ENCODE measurements at places on chromosomes 3 and 15.

- peaks cover 38% of the 10 kb centered on the region for H3K36me3 ChIP-seq
- H3K4me1 ChIP-seq, result peaks cover 26% of the 10 kb centered on the region
- peak; percentile 97 for DNase-seq
- H3K27me3 ChIP-seq, result no peaks in the 10 kb centered on the region
- no peak overlapping the region for H3K4me3 ChIP-seq
These were observed 51.7 kb downstream of the PHLDB2 start for GRCh38 chr3:111910806-111911205.

DNA sequence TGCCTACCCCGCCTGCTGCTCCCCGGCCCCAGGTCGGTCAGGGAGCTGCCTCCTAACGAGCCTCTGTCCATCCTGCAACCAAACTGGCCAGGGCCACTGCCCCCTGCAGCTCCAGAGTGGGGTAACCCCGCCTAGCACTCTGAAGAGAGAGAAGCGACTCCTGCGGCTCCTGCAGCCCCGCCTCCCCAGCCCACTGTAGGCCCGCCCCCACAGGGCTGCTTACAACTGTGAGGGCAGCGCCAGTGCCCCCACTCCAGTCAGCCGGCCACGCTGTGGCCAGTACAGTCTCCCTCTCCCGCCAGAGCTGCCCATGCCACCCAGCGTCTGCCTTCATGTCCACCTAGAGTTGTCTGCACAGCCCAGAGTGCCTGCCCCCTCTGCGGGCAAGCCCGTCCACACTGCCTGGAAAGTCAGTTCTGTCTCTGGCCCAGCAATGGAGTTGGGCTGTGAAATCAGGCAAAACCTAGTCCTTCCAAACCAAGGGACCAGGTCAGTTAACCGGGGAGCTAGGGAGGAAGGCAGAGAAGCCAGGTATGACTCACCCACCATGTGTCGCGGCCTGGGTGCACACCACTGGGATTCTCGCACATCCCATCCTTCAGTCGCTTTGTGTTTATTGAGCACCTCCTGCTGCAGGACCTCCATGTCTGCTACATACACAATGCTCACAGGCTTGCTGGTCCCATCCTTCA is 2.4 kb downstream of the UCN2 start:
- H3K36me3 ChIP-seq, result no peaks in the 10 kb centered on the region
- peak overlapping the region; percentile 80 for H3K27ac ChIP-seq
- peak; percentile 39 for DNase-seq
- peaks cover 76% of the 10 kb centered on the region for H3K4me1 ChIP-seq
- peak overlapping the region; percentile 37 for H3K4me3 ChIP-seq

GRCh38 chr15:82909080-82909815 is 43.3 kb downstream of the HOMER2 start:
- no peaks in the 10 kb centered on the region for H3K27me3 ChIP-seq
- DNase-seq, result no peak
- no peaks in the 10 kb centered on the region for H3K4me1 ChIP-seq
- no peaks in the 10 kb centered on the region for H3K36me3 ChIP-seq
- no peak overlapping the region for H3K4me3 ChIP-seq
- no peak overlapping the region for H3K27ac ChIP-seq

DNA sequence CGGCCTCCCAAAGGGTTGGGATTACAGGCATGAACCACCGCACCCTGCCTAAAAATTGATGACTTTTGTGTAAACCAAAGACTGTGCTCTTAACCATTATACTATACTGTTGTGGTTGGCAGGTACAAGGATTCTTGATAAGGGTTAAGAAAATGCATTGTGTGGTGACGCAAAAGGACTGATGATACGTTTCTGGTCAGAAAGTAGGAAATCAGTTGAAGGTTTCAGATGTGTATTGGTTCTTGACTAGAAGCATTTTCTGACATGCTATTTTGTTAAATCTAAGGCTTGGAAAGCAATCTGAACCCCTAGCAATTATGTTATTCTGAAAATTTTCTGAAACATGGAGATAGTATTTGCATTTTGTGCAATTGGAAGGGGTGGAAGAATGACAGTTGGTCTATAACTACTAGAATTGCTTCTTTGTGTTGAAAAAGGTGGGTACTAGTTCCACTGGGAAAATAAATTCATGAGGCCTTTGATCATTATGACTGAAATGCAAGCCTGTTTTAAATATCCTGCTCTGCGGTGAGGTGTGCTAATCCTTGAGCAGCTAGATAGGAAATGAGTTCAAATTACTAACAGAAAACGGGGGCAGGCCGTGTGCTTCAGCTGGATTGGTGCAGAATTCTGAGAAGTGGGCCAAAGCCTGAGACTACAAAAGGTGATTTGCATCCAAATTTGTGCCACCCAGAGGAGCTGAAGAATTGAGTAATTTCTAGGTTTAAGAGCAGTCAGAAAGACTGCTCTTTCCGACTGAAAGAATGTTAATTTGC is 66.0 kb upstream of the LRRFIP2 start:
- no peaks in the 10 kb centered on the region for H3K27me3 ChIP-seq
- no peak for DNase-seq
- peaks cover 8% of the 10 kb centered on the region for H3K4me1 ChIP-seq
- H3K4me3 ChIP-seq, result no peak overlapping the region
- no peaks in the 10 kb centered on the region for H3K36me3 ChIP-seq

DNA sequence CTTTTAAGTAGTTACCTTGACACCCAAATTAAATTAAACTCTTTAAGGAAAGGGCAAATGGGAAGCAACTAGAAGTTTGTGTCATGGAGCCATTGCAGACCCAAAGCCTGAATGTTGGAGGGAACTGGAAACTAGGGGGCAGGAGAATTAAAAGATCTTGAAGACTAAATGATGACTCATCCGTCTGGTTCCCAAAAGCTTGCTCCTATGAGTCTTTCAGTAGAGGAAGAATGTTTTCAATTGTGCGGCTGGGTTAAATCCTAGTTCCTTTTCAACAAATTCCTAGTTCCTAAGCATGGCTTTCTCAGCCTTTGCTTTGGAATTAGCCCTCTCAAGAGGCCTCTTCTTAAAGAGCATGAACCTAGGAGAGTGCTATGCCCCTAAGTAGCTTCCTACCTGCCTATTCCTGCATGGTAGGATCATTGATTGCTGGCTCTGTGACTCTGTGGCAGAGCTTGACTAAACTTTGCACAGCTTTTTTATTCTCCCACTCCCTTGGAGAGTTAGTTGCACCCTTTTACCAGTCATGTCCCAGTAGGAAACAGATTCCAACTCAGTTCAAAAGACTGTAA is 17.7 kb downstream of the CLEC3B start:
- H3K4me1 ChIP-seq, result peaks cover 8% of the 10 kb centered on the region
- peak overlapping the region; percentile 52 for H3K27ac ChIP-seq
- peak; percentile 88 for DNase-seq

GRCh38 chr15:92048739-92049138 is 195.2 kb downstream of the SLCO3A1 start:
- no peaks in the 10 kb centered on the region for H3K4me1 ChIP-seq
- no peak for DNase-seq
- H3K4me3 ChIP-seq, result no peak overlapping the region
- H3K27me3 ChIP-seq, result no peaks in the 10 kb centered on the region
- no peak overlapping the region for H3K27ac ChIP-seq

DNA sequence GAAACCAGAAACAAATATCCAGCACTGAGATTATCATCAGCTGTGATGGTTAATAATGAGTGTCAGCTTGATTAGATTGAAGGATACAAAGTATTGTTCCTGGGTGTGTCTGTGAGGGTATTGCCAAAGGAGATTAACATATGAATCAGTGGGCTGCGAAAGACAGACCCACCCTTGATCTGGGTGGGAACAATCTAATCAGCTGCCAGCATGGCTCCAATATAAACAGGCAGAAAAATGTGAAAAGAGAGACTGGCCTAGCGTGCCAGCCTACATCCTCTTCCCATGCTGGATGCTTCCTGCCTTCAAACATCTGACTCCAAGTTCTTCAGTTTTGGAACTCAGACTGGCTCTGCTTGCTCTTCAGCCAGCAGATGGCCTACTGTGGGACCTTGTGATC is 869.5 kb downstream of the SI start:
- DNase-seq, result no peak
- no peak overlapping the region for H3K4me3 ChIP-seq
- H3K4me1 ChIP-seq, result no peaks in the 10 kb centered on the region
- no peaks in the 10 kb centered on the region for H3K36me3 ChIP-seq

DNA sequence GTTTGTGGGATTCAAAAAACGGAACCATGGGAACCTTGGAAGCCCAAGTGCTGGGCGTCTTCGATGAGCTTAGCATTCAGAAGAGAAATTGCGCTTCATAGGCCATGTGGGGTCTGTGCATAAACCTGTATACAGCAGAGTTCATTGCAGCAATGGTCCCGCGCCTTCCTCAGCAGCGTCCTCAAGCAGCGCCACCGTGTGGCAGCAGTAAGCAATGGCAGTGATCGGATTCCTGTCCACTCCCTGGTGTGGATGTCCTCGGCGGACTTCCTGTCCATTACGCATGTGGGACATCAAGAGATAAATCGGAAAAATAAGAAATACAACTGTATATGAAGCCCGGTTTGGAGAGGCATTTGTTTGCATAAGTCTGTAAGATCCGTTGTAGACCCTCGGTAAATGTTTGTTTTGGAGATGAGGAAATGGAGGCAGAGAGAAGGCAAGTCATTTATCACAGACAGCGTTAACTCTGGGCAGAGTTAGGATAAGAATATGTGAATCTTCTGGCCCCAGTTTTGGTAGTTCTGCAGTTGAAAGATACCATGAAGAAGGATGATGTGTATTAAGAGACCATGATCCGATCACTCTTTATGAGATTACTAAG is 57.7 kb downstream of the CNTN4 start:
- no peak overlapping the region for H3K27ac ChIP-seq
- no peak overlapping the region for H3K4me3 ChIP-seq
- no peaks in the 10 kb centered on the region for H3K27me3 ChIP-seq
- no peaks in the 10 kb centered on the region for H3K4me1 ChIP-seq
- DNase-seq, result no peak
- H3K36me3 ChIP-seq, result no peaks in the 10 kb centered on the region

DNA sequence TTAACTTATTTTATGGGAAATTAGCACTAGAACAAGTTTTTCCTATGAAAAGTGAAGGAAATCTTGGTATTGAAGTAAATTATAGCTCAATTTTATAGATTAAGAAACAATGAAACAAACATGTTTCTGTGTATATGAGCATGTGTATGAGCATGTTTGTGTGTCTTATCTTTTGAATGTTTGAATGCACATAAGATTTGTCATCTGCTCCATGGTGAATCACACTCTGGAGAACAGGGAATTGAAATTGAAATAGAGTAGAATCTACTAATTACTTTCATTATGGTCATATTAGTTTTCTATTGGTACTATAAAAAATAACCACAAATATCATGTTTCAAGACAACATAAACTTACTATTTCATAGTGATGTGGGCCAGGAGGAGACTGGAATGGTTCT is 646.6 kb downstream of the OTOL1 start:
- H3K4me1 ChIP-seq, result peaks cover 18% of the 10 kb centered on the region
- no peak overlapping the region for H3K4me3 ChIP-seq
- DNase-seq, result no peak
- H3K36me3 ChIP-seq, result no peaks in the 10 kb centered on the region
- no peak overlapping the region for H3K27ac ChIP-seq

DNA sequence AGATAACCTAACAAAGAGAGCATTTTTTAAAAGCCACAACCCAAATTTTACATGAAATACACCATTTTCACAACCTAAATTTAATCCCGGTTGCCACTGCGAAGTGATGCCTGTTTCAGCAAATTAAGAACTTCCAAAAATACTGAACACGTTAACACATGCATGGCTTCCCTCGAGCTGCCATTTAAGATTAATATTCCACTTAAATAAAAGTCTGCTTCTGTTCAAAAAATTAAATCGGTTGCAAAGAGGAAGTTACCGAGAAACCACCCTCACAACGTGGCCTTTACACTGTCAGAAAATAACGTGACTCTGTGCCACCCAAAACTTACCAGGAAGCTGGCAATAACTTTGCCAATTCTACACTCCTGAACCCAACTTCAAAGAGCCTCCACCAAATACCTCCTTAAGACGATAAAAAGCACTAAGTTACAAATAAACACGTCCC is 1.2 kb downstream of the TBL1XR1 start:
- peaks cover 28% of the 10 kb centered on the region for H3K4me1 ChIP-seq
- H3K36me3 ChIP-seq, result no peaks in the 10 kb centered on the region
- H3K27ac ChIP-seq, result peak overlapping the region; percentile 95
- no peaks in the 10 kb centered on the region for H3K27me3 ChIP-seq

GRCh38 chr3:144109944-144110343 is 138.3 kb downstream of the DIPK2A start:
- H3K27ac ChIP-seq, result no peak overlapping the region
- no peaks in the 10 kb centered on the region for H3K4me1 ChIP-seq
- no peaks in the 10 kb centered on the region for H3K36me3 ChIP-seq
- no peaks in the 10 kb centered on the region for H3K27me3 ChIP-seq
- no peak for DNase-seq
- no peak overlapping the region for H3K4me3 ChIP-seq

DNA sequence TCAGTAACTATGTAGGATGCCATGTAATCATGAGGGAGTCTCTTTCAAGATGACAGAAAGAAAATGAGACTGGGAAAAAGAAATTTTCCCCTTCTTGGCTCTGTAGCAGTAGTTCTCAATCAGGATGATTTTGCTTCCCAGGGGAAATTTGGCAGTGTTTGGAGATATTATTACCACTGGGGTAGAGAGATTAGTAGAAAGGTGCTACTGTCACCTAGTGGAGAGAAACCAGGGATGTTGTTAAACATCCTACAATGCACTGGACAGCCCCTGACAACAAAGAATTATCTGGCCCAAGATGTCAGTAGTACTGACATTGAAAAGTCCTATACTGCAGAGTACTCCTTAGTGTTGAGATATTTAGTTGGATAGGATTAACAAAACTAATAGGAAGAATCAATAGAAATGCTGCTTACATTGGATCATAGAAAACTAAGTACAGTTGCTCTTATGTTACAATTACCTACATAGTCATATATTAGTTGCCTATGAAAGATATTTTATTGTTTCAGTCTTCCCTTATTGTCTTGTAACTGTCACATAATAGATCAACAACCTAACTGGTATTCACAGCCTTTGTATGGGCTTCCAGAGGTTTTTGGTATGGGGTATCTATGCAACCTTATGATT is 433.3 kb downstream of the RAP2B start:
- peak; percentile 25 for DNase-seq
- no peaks in the 10 kb centered on the region for H3K36me3 ChIP-seq
- H3K4me3 ChIP-seq, result no peak overlapping the region

DNA sequence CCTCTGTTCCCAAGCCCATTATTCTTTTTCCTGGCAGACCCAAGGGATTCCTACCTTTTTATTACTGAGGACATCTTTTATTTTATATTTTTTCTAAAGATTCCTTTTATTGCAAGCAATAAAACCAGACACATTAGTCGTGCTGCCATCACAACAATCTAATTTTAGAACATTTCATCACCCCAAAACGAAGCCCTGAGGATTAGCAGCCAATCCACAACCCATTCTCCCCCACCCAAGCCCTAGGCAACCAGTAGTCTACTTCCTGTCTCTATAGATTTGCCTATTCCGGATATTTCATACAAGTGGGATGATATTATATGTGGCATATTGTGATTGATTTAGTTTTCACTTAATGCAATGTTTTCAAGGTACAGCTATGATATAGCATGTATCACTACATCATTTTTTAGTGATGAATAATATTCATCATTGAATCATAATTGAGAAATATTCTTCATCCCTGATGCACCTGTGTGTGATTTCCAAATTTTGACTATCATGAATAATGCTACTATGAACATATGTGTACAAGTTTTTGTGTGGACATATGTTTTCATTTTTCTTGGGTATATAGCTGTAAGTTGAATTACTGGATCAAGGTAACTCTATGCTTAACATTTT is 65.7 kb downstream of the IL1RAP start:
- no peak overlapping the region for H3K4me3 ChIP-seq
- no peaks in the 10 kb centered on the region for H3K27me3 ChIP-seq
- no peaks in the 10 kb centered on the region for H3K36me3 ChIP-seq
